ENCODE measurements at places on chromosomes 6 and 20.

- no peak for DNase-seq
Measured at GRCh38 chr6:169119669-169120068, 134.0 kb downstream of the THBS2 start.

- no peak for DNase-seq
Measured at GRCh38 chr20:18855882-18856281, 42.3 kb downstream of the SCP2D1 start.

GRCh38 chr20:55386686-55387085, 618.6 kb downstream of the CBLN4 start:
- DNase-seq, result no peak

- DNase-seq, result no peak
Measured at GRCh38 chr6:149266659-149267058, 50.9 kb upstream of the TAB2 start.

- no peak for DNase-seq
Measured at GRCh38 chr6:52820198-52820597, 16.6 kb upstream of the GSTA1 start.

DNA sequence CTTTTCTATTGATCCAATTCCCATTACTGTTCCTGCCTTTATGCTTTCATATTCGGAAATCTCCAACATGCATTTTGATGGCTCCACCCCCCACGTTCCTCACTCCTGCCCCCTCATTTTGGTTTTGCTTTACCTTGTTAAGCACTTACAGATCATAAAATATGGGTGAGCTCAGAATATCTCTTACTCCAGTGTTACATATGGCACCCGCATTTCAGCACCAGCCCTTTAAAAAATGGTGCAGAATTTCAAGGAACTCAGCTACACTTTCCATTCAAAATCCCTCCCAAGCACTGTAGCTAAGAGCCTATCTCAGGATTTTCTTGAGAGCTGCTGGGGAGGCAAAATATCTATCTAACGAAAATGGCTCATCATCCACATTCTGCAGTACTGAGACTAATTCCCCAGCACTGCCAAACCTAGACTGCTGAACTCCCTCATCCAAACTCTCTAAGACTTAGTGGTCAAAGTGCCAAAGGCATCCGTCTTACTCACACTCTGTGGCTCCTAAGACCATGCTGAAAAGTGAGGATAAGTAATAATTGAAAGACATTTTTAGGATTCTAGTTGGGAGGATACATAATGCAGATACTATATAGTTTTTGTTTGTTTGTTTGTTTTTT, 7.8 kb downstream of the SGK1 start:
- no peak for DNase-seq

- no peak for DNase-seq
Measured at GRCh38 chr6:127397729-127398630, 54.6 kb upstream of the ECHDC1 start.

DNA sequence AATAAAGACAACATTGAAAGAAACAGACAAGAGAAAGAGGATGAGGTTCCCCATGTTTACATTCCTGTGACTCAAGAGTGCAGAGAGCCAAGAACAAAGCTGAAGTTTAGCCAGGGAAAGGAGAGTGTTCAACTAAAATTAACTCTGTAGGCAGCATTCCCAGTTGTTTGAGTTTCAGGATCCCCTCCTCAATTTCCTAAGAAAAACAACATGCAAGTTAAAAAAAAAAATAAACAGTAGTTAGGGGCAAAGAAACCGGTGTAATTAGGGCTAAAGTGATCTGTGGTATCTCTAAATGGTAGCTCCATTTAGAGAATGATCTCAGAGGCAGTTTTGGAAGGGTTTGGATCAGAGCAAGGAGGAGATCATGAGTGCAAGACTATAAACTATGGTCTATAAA, 30.9 kb upstream of the RAB23 start:
- DNase-seq, result no peak

- DNase-seq, result no peak
Measured at GRCh38 chr6:28315628-28316027, 20.3 kb downstream of the ZSCAN31 start.

- no peak for DNase-seq
Measured at GRCh38 chr20:24633521-24633920, 164.1 kb downstream of the SYNDIG1 start.

GRCh38 chr6:37618916-37619590, 78.6 kb downstream of the MDGA1 start:
- DNase-seq, result no peak

GRCh38 chr20:1907586-1907985, 12.4 kb downstream of the SIRPA start:
- DNase-seq, result no peak

DNA sequence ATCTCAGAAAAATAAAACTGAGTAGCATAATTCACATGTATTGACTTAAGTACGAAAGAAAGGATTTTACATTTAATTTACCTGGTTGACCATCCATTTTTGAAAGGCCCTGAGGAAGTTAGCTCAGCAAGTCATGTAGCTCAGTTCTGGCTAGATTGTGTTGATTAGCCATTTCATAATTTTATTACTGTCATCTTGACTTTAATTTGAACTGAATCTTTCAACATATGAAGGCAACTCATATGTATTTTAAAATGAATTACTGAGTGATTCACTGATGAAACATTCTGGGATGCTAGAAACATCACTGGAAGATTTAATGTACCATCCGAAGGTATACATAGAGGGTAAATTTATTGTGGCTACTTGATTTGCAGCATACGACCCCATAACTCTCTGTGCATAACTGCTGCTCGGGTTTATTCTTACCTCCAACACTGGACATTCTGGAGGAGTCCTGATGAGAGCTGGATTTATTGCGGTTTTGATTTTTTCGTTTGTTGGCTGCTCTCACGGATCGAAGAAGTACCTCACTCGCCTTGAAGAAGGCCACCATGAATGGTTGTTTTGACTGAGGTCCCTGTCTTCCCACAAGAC, 101.7 kb downstream of the BMP5 start:
- no peak for DNase-seq

- no peak for DNase-seq
Measured at GRCh38 chr6:41306187-41306854, 19.8 kb upstream of the TREM1 start.

DNA sequence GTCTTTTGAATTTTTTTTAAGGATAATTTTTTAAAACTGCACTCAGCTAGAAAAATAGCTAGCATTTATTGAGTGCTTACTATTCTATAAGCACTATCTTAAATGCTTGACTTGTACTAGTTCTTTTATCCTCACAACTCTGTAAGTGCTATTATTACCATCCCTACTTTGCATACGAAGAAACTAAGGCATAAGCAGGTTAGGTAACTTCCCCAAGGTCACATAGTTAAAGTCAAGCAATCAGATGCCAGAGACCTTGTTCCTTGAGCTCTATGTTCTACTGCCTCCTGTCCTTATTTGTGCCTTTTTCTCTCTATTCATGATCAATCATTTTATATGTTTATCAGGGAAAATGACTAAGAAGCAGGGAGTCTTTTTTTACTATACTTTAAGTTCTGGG, 65.0 kb downstream of the GCLC start:
- DNase-seq, result no peak

- no peak for DNase-seq
Measured at GRCh38 chr20:56802805-56803204, 173.7 kb downstream of the TFAP2C start.

DNA sequence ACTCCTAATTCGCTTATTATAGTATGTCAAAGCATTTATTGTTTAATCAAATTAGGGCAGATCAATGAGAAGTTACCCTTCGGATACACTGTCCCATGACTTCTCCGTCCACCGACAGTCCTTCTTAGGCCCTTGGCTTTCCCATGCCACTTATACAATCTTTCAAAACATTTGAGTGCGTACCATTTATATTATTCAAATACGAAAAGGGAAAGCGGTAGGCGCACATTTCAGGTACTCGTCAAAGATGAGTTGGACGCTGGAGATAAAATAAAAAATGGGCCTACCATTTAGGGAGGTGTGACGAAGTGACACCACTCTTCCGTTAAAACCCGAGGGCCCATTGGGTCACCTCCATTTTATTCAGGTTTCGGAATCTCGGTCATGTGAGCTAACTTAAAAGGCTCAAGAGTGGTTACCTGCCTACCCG, 542 bp upstream of the AFG1L start:
- DNase-seq, result no peak

DNA sequence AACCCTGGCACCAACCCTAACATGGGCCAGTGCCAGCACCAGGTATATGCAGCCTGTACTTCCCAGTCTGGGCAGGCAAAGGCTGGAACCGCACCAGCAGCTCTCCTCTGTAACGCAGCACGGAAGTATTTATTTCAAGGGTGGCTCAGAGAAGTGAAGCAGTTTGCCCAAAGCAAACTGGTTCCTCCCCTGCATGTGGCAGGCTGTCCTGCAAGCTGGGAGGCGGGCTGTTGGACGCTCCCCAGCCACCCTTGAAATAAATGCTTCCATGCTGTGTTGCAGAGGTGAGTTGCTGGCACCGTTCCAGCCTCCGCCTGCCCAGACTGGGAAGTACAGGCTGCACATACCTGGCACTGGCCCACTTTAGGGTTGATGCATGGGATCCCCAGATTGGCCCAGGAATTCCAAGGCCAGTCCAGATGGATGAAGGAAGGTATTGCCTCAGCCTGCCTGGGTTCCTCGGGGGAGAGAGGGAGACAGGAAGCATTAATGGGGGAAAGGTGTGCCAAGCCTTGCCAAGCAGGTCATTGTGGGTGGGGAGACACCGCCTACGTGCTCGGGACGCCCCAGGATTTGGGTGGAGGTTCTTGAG, 49.8 kb downstream of the PPARD start:
- DNase-seq, result no peak

DNA sequence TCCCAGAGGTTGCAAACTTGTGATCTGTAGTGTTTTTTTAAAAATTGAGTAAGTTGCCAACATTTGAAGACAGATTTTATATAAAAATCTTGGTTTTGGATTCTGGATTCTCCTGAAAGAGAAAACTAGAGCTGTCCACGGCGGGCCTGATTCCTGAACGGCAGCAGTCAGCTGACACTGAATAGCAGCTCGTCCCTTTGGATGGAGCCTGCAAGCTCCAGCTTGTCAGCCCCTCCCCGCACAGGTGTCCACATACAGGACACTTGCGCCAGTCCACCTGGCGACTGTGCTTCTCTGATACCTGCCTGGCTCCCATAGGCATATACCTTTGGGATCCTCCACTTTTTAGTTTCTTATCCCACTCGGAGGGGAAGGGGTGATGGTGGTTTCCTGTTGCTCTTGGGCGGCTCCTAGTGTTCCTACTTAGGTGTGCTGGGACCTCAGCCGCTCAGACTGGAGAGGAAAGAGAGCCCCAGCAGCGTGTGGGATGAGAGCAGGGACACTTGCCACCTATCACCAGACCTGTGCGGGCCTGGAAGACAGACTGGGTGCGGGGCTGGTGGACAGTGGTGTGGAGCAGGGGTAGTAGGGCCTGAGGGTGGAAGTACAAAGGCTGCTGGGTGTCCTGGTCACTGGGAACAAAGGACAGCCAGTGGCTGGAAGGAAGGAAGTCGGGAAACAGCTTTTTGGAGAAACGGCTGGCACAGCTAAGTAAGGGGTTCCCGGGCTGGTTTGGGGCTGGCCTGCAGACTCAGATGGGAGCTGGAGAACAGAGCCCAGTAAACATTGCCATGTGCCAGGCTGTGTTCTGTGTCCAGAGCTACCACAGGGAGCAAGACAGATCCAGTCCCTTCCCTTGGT, 18.3 kb downstream of the GHRH start:
- no peak for DNase-seq

DNA sequence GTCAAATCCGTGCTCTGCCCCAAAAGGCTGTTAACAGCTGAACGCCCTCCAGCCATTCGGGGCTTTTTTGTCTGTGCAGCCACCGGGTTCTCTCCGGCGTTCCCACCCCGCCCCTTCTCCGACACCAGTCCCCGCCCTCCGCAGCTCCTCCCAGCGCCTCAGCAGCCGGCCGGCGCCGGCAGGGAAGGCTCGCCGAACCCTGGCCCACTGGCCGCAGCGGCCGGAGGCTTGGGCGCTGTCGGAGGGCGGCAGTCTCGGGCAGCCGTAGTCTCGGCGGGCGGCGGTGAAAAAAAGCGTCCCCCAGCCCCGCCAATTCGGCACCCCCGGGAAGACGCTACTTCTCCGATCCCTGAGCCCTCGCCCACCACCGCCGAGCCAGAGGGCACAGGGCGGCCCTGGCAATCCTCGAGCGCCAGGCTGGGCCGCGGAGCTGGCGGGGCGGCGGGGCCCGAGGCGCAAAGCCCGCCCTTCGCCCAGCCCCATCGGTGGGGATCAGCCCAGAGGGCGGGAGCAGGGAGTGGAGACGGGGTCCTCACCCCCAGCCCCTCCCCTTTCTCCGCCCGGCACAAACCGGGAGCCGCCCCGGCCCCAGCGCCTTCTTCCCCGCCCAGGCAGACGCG, at the start of gene SESN1:
Gene SESN1 (minus strand): TSS at position 431 of the 620 bp plus-strand sequence. CDS start 773 bp downstream, outside the sequence.
- peak; percentile 72 for DNase-seq

DNA sequence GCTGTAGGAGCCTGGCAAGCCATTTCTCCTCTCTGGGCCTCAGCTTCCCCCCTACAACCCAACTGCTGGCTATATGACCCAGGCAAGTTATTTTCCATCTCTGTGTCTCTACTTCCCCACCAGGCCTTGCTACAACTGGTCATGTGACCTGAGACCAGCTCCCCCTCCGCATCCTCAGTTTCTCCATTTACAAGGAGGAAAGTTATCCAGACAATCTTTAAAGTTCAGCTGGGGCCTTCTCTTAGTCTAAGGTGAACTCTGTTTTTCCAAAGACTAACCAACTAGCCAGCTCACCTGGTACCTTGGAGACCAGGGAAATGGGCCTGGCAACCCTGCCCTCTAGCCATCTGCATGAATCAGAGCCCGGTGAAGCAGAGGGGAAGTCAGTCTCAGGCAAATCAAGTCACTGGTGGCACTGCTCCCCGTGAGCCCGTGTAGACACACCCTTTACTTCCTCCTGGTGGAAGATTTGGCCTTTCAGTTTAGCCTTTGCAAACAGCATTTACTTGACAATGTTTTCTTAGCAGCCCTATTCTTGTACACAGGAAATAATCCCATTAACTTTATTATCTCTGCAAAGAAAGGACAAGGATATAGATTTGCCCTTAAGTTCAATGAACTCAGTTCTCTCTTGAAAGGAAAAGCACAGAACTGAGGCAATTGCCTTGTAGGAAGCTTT, 157.7 kb downstream of the VEGFA start:
- DNase-seq, result no peak

GRCh38 chr20:32790751-32791057, 28.5 kb downstream of the DNMT3B start:
- DNase-seq, result no peak

DNA sequence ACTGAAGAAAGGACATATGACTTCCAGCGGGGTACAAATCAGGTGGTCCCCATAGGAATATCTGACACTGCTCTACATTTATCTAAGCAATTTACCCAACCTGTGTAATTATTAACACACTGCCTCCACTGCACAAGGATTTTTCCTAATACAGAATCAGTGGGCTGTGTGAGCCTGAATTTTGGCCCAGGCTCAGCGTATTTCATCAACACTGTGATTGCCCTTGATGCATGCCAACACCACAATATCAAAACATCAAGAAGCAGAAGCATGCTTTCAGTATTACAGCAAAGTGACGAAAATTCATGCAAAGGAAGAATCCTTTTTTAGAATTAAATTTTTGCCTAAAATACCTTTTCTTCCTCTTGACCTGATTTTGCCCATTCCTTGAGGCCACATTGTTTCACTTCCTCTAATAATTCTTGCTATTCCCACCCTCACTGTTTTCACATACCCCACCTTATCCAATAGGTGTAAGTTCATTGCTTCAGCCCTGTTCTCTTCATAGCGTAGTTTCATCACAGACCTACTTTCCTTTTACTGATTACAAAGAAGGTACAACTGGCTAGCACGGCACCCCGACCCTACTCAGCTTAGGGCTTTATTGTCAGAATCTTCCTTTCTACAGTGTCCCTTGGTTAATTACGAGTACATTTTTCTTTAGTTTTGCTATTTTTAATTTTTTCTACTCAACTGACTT, 83.7 kb upstream of the PTCHD4 start:
- no peak for DNase-seq

- no peak for DNase-seq
Measured at GRCh38 chr6:548091-548490, 108.8 kb downstream of the HUS1B start.

GRCh38 chr20:52448513-52449232, 257.1 kb upstream of the ZFP64 start:
- DNase-seq, result no peak
